ENCODE measurements at places on chromosomes 6 and 20. TPM values are rescaled to one million over a fixed set of nuclear protein-coding genes. Genes with fewer than 3 reads are reported as not detected.

- no peak for DNase-seq
These were observed 42.3 kb downstream of the KIF13A start for GRCh38 chr6:17945111-17945510.

- no peak for DNase-seq
These were observed 58.9 kb downstream of the CD83 start for GRCh38 chr6:14176429-14176828.

DNA sequence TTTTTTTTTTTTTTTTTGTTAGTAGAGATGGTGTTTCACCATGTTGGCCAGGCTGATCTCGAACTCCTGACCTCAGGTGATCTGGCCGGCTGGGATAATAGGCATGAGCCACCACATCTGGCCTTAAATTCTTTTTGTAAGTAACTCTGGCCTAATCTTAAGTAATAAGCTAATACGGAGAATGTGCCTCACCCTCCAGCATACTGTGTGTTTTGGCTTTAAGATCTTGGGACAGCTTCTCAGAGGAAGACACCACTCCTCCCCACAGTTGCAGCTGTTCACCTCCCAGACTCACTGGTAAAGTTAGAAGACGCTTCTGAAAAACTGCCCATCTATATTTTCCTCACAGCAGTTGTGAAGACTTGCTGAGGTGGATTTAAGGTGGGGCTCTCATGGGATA is 120.8 kb downstream of the CCDC170 start:
- DNase-seq, result no peak

GRCh38 chr20:17967521-17968365 is 851 bp downstream of the SNX5 start:
- DNase-seq, result peak; percentile 82

- no peak for DNase-seq
These were observed 129.8 kb downstream of the FOXO3 start for GRCh38 chr6:108690326-108691049.

DNA sequence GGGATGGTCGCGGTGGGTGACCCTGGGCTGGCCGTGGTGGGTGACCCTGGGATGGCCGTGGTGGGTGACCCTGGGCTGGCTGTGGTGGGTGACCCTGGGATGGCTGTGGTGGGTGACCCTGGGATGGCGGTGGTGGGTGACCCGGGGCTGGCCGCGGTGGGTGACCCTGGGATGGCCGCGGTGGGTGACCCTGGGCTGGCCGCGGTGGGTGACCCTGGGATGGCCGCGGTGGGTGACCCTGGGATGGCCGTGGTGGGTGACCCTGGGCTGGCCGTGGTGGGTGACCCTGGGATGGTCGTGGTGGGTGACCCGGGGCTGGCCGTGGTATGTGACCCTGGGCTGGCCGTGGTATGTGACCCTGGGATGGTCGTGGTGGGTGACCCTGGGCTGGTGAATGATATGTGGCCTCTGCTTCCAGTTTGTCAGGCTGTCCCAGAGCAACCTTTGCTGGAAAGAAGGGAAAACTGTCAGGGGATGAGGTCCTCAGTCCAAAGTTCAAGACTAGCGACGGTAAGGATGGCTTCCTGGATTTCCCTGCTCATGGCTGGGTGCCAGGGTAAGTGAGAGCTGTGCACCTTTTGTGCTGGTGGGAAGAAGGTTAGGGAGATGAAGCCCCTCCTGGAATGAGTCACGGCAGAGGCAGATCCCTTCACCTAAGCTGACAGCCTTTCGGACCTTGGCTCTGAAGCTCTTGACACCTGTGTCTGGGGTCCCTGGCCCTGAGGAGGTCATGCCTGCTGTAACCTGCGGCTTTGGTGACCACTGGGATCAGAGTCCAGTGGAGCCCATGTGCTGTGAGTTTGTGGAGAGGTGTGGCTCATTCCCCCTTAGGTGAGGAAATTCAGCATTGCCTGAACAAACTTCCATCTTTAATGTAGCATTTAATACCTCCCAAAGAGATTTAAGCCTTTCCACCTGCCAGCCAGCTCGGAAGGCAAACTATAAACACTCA is 19.1 kb upstream of the PCMTD2 start:
- no peak for DNase-seq

DNA sequence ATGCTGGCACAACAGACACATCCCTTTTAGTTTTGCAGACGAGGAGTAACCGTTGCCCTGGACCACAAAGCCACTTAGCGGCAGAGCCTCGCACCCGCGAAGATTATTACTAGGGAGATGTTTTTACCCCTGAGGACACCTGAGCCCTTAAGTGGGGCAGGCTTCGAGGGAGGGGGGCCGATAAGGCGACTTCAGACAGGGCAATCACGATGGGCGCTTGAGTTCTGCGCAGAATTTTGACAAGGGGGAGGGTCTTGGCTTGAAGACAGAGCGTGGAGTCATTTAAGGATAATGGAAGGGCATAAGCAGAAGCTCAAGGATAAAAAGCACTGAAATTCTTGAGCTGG is 650 bp upstream of the TTK start:
- DNase-seq, result no peak

- no peak for DNase-seq
These were observed 7.4 kb downstream of the SLC52A3 start for GRCh38 chr20:760751-761417.

DNA sequence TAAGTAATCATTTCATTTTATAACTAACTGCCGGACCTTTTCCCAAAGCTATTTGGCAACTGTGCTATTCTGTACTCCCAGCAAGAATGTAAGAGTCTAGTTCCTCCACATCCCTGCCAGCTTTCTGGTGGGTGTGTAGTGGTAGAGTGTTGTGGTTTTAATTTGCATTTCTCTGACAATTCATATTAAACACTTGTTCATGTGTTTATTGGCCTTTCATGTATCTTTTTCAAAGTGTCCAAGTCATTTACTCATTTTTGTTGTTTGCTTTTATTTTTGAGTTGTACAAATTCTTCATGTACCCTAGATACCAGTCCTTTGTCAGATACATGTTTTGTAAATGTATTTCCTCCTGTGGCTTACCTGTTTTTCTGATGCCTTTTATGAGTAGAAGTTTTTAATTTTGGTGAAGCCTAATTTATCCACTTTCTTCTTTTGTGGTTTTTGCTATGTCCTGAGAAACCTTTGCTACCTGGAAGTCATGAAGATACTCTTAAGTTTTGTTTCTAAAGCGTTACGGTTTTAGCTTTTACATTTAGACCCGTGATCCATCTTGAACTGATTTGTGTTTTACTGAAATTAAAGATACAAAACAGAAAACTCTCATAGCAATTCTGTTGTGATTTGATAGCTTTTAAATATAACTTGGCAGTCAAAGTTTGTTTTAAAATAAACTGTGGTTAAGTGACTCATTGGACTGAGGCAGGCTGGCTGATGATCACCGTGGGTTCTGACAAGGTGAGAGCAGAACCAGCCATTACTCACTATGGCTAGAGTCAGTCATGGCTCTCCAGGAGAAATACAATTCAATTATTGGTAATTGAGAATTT is 8.0 kb downstream of the MYLIP start:
- no peak for DNase-seq

DNA sequence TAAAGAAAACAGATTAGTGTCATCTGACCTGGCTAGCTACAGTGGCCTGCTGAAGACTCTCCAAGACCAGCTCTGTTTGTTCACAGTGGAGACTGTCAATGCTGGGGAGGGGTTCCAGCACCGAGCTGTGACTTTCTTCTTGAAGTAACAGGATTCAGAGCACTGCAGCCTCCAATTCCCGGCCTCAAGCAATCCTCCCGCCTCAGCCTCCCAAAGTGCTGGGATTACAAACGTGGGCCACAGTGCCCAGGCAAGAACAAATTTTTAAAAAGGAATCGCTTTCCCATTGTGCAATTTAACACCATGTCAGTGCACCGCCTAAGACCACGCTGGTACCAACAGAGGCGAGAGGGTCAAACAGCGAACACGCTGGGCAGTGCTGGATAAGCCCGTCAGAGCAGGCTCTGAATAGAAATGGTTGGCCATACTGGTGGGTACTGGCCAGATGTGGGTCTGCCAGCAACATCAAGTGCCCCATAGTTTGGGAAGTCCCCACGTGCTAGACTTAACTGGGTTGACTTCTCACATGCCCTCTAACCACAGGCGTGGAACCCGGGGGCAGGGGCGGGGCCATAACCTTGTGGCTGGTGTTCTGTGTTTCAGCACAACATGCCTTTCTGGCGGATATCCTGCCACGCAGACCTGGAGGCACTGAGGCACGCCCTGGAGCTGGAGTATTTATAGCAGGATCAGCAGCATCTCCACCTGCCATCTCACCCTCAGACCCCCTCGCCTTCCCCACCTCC is 168.9 kb downstream of the ZMYND8 start:
- DNase-seq, result no peak

GRCh38 chr6:15427331-15428070 is 181.6 kb downstream of the JARID2 start:
- no peak for DNase-seq

GRCh38 chr6:151036869-151037680 is 171.6 kb downstream of the MTHFD1L start:
- no peak for DNase-seq

DNA sequence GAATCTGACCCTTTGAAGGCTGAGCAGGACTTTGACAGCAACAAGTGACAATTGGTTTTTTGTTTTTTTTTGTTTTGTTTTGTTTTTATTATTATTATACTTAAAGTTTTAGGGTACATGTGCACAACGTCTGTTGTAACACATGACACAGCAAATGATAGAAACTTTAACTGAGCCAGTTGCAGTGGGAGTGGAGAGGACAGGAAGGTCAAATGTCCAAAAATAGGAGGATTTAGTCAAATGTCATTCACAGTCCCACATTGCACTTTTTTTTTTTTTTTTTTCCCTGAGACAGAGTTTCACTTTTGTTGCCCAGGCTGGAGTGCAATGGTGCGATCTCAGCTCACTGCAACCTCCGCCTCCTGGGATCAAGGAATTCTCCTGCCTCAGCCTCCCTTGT is 223.0 kb downstream of the HIVEP2 start:
- no peak for DNase-seq

- DNase-seq, result no peak
These were observed 18.9 kb upstream of the NXT1 start for GRCh38 chr20:23331450-23332350.

GRCh38 chr20:64116016-64116415 is 8.7 kb upstream of the NPBWR2 start:
- peak; percentile 65 for DNase-seq

DNA sequence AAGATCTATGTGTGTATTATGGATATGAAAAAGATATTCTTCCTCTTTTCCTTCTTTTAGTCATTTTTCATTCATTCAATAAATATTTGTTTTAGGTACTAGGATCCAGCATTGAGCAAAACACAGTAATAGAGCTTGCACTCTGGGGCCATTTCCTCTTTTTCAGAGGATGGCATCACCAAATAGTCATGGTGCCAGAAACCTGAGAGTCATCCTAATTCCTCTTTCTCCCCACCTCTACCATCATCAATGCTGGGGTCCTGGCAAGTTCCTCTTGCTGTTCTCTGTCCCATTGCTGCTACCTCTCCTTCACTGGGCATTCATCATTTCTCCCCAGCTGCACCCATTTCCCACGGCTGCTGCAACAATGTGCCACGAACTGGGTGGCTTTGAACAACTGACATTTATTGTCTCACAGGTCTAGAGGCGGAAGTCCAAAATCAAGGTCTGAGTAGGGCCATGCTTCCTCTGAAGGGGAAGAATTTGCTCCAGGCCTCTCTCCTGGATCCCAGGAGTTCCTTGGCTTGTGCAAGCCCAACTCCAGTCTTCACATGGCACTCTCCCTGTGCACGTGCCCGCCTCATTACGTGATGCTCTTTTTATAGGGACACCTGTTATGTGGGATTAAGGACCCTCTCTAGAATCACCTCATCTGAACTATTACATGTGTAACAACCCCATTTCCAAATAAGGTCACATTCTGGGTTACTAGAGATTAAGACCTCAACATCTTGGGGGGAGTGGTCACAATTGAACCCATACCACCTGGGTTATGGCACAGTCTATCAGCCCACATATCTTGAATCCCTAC is 9.5 kb upstream of the IGF2R start:
- DNase-seq, result no peak

GRCh38 chr6:46521464-46521971 is 30.3 kb upstream of the RCAN2 start:
- DNase-seq, result no peak

- no peak for DNase-seq
These were observed 223.4 kb upstream of the FOXQ1 start for GRCh38 chr6:1088492-1089001.

DNA sequence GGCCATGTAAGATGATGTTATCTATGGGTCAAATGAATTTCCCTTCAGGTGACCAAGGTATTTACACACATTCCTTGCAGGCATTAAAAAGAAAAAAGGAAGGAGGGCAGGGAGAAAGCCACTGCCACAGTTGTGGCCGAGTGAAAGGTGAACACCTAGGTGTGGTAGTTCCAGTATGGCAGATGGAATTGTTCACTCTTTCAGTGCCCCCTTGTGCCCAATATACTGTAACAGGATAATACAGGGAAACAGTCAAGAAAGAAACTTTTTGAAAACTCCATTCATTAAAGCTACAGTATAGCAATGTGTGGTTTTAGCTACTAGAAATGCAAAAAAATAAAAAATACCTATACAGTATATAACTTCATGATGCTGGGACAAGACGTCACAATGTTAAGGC is 52.1 kb downstream of the BMP2 start:
- no peak for DNase-seq

DNA sequence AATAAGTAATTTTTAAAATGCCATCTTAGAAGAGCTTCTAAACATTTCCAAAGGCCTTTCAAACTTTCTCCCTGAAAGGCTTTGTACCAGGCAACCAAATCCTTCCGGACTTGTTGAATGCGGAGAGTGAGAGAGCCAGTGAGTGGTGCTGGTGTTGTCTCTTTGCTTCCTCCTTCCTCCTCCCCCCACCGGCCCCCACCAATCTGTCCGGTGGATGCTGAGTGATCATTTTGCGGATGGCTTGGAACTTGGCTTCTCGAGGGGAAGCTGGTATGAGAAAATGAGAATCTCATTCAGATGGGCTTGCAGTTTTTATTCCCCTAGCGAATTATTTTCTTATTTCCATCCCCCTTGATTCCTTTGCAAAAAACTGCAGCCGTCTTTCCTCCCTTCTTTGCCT is 97.3 kb downstream of the ANKRD60 start:
- peak; percentile 55 for DNase-seq

SAMD3 gene
- 3.5 TPM for total RNA-seq

OLIG3 gene
- total RNA-seq, result not detected

RIPPLY2 gene
- not detected for total RNA-seq

WRNIP1 gene
- total RNA-seq, result 64.9 TPM

SRSF12 gene
- not detected for total RNA-seq

EFCAB8 gene
- not detected for total RNA-seq

All from suprapubic skin (tissue), 4 donors.